H4 (cell line): ENCODE measurements at places on chromosomes 1 and 21. TPM values are rescaled to one million over a fixed set of nuclear protein-coding genes. Genes with fewer than 3 reads are reported as not detected.

DNA sequence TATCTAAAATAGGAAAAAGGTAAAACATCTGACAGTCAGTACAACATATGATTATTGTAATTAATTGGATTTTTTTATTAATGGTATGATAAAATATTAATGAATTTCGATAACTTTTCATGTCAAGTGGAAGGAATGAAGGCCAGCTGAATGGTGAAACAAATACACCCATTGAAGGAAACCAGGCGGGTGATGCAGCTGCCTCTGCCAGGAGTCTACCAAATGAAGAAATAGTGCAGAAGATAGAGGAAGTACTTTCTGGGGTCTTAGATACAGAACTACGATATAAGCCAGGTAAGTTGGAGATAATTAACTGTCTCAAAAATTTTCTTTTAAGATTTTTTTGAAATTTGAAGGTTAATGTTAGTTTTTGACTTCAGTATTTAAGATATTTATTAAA is 3.2 kb downstream of the SON start:
- no peak for DNase-seq

DNA sequence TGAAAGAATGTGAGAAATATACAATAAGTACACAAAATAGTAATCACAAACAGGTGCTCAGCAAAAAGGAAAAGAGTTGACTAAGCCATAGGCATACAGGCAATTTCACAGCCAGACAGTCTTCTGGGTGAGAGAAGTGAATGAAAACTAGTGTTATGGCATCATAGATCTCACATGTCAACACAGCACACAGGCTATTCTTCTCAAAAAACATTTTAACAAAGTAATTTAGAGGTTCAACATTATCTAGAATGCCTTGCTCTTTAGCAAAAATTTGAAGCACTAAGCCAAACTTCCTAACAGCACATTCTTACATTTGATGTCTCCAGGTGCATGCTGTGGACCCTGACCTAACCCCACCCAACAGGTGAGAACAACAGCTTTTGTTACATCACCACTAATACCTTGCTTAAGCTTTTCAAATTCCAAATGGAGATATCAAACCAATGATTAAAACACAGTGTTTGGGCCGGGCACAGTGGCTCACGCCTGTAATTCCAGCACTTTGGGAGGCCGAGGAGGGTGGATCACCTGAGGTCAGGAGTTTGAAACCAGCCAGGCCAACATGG is 30.5 kb downstream of the OTUD7B start:
- DNase-seq, result no peak

DNA sequence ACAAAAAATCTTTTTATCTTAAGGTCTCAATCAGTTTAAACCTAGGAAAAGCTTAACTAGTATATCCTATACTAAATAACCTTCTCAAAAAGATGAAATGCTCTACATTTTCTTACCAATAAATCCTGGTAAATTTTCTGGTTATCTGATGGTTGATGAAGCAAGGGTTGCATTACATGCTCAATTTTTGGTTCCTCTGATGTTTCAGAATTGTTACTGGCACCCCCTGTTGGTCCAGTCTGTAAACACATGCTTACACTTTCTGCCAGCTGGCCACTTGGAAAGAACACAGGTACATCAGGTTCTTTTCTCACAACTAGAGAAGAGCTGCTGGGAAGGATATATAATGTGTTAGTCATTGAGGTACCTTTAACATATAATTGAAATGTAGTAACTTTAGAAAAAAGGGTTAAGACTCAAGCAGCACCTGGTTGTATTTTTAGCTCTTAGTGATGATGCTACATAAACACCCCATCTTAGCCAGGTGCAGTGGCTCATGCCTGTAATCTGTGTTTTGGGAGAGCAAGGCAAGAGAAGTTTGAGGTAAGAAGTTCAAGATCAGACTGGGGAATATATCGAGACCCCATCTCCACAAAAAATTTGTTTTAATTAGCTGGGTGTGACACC is 30.9 kb upstream of the TAL1 start:
- peak; percentile 35 for DNase-seq

GRCh38 chr1:172145656-172146055 is 274.8 kb upstream of the C1orf105 start:
- DNase-seq, result no peak

- no peak for DNase-seq
Observed at GRCh38 chr1:55886856-55887712, 671.9 kb upstream of the USP24 start.

DNA sequence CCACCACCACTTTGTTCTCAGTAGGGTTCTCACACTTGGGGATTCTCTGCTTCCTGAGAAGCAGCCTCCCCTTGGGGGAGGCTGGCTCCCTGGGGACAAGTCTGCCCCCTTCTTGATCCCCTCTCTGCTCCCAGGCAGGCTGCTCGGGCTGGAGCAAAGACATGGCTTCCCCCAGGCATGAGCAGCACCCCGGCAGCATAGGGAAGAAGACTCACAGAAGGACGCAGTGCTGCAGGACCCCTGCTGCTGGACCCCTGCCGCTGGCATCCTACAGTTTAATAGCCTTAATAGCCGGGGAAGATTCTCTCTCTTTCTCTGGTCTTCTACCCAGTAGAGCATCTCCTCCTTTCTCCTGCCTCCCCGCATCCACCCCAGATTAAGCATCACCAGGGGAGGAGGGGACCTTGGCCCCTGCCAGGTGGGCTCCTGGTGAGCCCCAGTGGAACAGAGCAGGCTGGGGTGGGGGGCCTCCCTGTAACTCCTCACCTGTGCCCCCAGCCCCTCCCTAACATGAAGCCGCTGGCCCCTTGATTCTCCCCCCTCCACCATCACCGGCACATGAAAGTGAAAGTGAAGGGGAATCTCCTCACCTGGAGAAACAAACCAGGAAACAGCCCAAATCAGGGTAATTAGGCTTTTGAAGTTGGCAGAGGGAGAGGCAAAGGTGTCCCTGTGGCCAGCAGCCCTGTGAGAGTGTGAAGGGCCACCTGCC is 2.5 kb downstream of the WNT3A start:
- DNase-seq, result no peak

- DNase-seq, result no peak
Observed at GRCh38 chr1:86146566-86146965, 10.0 kb downstream of the COL24A1 start.

PIGR gene
- total RNA-seq, result 0.02 TPM in 1 of 2 replicates, not detected in the other

REN gene
- total RNA-seq, result not detected in 2 replicates

- DNase-seq, result no peak
Observed at GRCh38 chr21:44521301-44521927, 18.6 kb downstream of the KRTAP10-1 start.

DNA sequence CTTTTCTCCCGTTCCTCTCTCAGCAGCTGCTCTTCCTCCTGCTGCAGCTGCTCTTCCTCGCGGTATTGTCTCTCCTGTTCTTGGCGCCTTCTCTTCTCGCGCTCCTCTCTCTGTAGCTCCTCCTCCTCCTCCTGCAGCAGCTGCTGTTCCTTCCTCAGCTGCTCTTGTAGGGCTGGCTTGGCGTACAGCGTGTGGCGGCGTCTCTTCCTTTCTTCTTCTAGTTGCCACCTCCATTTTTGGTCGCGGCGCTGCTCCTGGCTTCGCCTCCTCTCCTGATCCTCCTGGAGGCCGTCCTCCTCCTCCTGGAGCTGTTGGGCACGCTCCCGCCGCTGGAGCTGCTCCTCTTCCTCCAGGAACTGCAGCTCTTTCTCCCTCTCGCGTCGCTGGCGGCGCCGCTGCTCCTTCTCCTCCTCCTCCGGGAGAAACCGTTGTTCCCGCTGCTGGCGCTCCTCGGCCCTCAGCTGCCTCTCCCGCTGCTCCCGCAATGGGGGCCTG is 4.8 kb downstream of the TCHH start:
- peak; percentile 58 for DNase-seq

GRCh38 chr1:93081716-93082115 is 2.6 kb downstream of the MTF2 start:
- peak; percentile 23 for DNase-seq

GRCh38 chr1:222852326-222852725 is 37.5 kb downstream of the DISP1 start:
- DNase-seq, result no peak

DNA sequence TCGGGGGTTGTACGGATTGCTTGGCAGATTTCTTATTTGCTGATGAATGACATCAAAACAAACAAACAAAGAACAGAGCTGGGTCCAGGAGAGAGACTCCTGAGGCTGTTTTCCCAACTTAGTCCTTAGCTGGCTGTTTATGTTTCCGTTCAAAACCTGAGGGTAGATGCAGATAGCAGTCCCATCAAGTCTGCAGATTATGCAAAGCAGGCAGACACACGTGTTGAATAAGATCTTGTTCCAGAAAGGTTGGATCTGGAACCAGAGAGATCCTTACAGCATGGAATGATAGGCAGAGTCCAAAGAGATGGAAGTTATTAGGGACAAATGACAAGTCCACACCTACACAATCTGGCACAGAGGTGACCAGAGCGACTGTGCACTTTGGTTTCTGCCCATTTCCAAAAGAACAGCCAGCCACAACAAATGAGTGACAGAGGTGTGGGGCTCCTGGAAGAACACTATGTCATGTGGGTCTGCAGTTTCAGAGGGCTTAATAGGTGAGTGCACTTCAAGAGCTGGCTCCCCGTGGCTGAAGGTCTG is 65.5 kb downstream of the MAN1C1 start:
- DNase-seq, result no peak

IKBKE gene
- 5.9 and 12.1 TPM in 2 replicates for total RNA-seq

DNA sequence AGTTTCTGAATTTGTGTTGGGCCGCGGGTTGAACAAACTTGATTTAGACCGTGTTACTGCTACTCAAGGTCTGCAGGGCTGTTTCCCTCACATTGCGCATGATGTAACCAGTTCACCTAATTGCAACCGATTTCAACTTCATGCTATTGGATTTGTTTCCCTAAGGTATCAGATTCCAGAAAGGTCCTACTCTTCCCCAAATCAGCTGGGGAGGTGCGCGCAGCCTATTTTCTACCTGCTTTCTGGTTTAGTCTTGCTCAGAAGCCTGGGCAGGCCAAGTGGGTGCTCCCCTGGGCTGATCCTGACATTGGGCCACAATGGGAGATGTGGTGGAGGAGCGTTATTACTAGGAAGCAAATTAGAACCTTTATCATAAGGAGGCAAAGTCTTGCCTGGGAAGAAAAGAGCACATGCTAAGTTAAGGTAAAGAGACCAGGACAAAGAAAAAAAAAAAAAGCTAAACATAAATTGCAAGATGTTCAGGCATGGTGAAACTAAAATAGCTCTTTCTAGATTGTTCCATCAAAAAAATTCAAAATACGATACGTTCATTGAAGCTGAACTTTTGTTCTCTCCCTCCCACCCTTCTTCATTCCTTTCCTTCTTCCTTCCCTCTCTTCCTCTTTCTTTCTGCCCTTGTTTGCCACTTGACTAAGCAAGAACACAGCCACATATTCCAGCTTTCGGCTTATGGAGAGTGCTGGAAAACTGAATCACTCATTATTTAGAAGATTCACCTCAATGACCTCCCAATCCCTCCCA is 28.8 kb upstream of the TARBP1 start:
- no peak for DNase-seq

- no peak for DNase-seq
Observed at GRCh38 chr1:15106608-15107007, 46.9 kb upstream of the TMEM51 start.

GRCh38 chr1:154883919-154884868 is 14.1 kb upstream of the KCNN3 start:
- no peak for DNase-seq

GRCh38 chr1:41341772-41342562 is 19.3 kb upstream of the FOXO6 start:
- DNase-seq, result peak; percentile 58

DNA sequence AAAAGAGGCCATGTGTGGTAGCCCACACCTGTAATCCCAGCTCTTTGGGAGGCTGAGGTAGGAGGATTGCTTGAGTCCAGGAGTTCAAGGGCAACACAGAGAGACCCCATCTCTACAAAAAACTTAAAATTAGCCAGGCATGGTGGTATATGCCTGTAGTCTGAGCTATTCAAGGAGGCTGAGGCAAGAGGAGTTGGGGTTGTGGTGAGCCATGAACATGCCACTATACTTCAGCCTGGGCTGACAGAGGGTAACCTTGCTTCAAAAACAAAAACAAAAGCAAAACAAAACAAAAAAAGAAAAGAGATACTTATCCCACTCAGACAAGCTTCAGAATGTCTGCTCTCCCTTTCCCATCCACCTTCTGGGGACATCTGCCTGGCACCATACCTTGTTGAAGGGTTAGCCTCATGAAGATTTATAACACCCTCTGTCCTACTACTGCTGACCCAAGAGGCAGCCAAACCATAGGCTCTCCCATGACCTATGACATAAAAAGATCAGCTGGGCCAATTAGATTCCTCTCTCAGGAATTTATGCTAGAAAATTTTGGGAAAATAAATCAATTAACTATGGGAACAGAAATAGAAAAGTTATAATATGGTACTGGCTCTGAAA is 13.2 kb downstream of the TMCO1 start:
- DNase-seq, result no peak

TENT5C gene
- 0.76 and 1.1 TPM in 2 replicates for total RNA-seq

DNA sequence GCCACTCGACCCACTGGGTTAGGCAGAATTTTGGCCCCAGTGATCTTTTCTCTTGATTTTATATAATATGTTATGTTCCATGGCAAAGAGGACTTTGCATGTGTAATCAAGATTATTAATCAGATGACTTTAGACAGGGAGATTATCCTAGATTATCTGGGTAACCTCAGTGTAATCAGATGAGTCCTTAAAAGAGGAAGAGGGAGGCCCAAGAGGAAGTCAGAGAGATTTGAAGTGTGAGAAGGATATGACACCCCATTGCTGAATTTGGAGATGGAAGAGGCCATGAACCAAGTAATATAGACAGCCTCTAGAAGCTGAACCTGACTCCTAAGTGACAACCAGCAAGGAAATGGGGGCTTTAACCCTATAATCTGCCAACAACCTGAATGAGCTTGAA is 117.1 kb upstream of the CSF3R start:
- no peak for DNase-seq

GRCh38 chr21:41566500-41567014 is 58.6 kb upstream of the TMPRSS2 start:
- DNase-seq, result no peak

DNA sequence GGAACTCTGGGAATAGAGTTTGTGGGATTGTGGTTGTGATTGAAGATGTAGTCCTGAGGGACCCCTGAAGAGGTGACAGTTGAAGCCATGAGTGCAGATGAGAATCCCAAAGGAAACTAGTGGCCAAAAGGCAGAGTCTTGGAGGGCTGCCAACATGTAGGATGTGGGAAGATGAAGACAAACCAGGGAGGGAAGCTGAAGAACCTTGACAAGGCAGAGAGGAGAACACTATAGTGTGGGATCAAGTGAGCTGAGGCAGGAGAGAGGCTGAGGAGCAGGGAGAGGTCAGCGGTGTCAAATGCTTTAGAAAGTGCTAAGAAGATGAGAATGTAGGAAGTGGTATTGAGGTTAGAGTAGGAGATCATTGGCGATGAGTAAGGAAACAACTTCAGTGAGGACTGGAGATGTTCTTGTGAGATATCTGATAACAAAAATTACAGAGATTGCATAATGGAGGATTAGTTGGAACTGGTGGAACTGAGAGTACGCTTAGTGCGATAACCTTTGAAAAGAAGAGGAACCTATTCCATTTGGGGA is 88.5 kb upstream of the VCAM1 start:
- peak; percentile 31 for DNase-seq

DNA sequence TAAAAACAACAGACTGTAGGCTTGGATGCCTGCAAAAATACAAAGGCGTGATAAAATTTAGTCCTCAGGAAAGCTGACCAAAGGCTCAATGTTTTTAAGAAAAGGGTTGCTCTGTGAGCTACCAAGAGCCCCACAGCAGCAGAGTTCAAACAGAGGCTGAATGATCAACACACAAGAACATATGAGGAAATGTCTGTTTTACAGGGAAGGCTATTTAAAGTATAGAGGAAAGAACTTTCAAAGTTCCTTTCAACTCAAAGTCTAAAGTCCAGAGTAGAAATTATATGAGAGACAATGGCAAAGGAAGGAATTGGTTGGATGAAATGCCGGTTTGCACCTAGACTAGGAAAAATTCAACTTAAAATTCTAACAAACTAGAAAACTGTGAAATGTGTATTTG is 8.6 kb downstream of the CLSTN1 start:
- DNase-seq, result no peak
